ENCODE measurements at places on chromosomes 11 and 22. TPM values are rescaled to one million over a fixed set of nuclear protein-coding genes. Genes with fewer than 3 reads are reported as not detected.

The GSTT2 gene
- not detected for total RNA-seq

The ACR gene
- total RNA-seq = not detected

The EIF3M gene
- 356 TPM for total RNA-seq

The SMTNL1 gene
- total RNA-seq = not detected

DNA sequence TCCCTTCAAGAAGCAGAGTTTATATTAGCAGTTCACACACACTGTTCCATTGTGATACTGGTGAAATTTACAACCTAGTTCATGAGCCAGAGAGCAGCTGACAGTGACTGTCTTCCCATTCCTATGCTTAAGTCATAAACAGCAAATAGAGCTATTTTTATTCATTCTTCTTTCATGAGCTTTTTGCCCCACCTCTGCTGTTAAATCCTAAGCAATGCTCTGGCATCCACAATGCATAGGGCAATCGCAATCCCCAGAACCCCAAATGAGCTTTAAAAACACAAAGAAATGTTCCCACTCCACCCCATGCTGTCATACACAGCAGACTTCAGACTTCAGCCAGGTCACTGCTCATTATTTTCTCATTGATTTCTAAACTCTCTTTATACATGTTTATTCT, 307.5 kb downstream of the ETS1 start:
- DNase-seq = peak; percentile 30

DNA sequence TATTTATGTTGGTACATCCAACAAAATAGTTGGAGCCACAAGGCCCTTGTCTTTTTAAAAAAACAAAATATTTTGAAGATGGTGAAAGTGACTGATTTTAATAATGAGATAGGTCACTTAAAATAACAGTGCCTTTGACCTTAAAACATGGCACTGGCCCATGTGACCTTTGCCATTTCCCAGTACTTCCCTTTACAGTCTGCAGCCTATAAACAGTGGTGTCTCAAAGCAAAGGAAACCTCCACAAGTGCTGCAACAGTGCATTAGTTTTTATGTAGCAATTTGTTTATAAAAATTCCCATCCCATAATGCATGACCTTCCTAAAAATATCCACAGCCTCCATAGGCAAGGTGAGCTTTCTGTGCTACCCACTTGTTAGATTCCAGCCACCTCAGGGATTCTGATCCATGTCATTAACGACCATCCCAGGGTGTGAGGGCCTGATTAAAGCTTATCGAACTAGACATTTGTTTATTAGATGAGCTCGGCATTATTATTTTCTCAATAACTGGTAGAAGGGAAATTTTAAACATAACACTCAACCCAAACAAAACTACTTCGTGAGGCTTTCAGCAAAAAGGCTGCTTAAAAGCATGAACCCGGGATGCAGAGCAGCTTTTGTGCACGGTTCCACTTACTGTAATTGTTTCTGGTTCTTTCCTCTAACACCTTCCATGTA, 28.0 kb upstream of the CRKL start:
- no peak for DNase-seq

DNA sequence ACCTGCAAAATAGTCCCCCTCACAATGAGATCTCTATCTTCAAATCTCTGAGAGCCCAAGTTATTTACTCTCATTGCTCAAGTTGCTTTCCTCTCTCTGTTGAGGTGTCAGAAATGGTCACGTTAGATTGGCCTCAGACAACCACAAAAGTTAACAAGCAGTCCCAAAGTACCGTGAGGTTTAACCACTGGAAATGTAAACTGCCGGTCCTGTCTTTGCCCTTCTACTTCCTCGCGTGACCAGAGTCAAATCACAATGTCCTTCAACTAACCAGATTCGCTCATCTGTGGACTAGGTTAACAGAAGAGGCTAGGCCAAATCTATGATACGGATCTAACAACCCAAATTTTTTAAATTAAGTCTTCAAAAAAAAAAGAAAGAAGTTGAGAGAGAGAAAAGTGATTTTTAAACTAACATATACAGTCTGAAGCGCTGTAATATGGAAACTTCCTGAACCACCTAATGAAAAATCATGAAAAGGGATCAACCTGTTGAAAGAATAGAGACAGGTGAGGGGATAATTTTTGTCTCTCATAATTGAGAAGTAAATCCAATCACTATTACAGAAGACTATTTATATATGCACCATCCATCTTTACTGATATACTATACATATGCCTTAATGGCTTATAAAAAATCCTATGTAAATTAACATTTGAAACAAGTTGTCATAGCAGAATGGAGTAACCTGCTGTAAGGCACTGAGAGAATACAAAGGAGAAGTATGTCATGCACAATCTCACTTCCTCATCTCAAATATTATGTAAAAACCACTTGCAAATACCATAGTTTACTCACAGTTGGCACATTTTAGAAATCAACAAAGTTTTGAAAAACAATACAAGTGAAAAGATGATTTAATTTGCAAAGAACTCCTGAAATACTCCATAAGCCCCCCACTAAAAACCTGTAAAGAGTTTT, 3.3 kb upstream of the JAML start:
- DNase-seq = no peak

DNA sequence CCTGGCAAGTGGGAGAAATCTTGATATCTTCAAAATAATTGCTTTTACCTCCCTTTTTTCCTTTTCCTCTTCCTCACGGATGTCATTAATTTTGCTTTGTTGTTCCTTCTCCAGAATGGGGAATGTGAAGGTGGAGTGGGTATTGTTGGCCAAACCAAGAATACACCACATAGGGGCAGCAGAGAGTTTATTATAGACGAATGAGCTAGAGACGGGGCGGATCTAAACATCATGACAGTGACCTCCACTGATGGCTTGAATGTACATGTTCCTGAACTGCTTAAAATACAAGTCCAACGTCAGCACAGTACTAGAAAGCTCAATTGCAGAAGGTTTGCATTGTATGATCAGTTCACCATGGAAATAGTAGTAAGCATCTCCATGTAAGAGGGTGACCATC, 122.3 kb upstream of the SNX19 start:
- peak; percentile 56 for DNase-seq

GRCh38 chr11:68694431-68695297, 10.3 kb downstream of the GAL start:
- no peak for DNase-seq

DNA sequence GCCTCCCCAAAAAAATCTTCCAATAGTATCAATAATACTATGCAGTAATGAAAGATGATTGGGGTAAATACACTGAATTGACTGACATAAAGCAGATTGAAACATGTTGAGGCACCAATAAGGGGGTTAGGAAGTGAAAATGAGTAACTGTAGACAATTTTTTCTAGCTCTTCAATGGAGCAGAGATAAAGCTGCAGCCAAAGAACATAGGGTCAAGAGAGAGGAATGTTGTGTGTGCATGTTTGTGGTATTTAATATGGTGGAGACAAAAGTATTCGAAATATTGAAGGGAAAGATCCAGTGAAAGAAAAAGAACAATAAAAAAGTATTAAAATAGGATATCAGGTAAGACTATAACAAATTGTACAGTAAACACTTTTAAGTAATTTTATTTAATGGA, 450.0 kb upstream of the CCDC179 start:
- DNase-seq = no peak

DNA sequence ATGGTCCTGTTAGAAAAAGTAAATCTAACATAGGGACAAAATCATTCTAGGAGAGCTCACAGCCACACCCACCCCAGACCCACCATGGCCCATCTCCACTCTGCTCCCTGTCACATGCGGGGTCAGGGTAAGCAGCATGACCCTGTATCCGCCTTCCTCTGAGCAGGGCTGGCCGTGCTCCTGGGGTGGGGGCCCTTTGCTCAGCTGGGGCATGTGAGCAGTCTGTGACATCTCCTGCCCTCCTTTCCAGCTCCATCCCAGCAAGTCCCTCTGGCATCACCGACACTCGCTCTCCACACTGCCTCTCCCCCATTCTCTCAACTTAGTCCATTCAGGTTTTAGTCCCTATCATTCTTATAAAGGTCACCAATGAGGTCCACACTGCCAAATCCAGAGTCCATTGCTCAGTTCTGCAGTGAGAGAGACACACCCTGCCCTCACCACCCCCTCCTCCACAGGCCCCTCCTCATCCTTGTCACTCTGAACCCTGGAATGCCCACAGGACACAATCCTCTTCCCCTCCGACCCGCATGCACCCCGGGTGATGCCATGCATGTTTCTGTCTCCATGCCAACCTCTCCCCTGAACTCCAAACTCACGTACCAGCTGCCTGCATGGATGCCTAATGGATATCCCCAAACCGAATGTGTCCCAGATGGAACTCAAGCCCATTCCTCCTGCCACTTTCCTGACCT, 65.1 kb upstream of the PITPNB start:
- DNase-seq = no peak
